ENCODE measurements at places on chromosomes 7 and 10.

DNA sequence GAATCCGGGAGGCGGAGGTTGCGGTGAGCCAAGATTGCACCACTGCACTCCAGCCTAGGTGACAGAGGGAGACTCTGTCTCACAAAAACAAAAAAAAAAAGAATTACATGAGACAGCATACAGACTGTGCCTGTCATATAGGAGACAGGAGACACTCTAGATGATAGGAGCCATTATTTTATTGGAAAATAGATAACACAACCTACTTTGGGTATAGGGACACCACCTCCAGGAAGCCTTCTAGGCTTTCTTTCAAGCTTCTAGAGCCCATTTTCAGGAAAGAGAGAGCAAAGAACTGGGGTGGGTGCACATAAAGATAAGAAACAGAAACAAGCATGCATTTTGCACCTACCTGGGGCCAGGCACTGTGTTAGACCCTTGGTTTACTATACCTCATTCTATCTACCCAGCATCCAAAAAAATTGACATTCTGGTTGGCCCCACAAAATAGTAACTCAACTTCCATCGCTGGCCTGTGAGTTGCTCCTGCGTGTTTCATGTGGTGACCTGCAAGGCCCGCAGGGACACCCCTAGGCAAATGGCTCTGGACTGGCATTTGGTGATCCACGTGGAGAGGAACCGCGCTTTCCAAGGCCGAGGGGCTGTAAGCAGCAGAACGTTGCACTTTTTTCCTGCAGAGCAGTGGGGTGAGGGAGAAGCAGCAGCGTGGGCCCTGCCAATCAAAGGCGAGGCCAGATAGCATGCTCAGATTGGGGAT lies 57.1 kb upstream of the CACUL1 start:
- no peak for DNase-seq

- no peak for DNase-seq
Observed at GRCh38 chr10:93067443-93068365, 6.0 kb upstream of the CYP26A1 start.

DNA sequence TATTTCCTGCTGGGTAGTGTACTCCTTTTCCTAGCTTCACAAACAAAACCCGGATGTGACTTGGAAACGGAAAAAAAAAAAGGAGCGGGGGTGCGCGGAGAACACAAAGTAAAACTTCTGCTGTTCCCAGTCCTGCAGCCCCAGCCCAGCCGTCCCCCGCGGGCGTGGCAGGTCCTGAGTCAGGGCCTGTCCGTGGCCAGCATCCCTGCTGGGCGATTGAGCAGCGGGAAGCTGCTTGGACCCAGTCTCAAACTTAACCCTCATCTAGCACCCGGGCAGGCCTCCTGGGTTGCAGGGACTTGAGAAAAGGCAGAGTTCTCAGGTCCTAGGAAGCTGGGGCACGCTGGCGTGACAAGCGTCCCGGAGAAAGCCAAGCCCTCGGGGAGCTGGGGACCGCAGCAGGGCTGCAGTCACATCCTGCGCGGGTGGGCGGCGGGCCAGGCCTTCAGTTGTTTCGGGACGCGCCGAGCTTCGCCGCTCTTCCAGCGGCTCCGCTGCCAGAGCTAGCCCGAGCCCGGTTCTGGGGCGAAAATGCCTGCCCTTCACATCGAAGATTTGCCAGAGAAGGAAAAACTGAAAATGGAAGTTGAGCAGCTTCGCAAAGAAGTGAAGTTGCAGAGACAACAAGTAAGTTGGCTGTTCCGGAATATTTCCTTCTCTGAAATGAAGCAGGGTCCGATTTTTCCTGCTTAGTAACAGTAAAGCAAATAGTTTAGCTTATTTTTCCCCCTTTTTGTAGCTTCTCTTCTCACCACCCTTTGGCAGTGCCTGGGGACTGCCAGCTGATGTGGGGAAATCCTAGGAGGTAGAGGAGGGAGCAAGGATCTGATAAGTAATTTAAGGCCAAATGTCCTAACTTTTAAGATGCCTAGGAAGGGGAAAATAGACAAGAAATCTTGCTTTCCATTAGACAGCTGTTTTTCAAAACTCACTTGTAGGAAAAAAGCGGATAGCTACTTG lies at the start of gene GNG11:
GNG11 (plus strand) TSS at position 129 of the 960 bp plus-strand sequence; CDS start at position 532, 403 bp downstream.
- DNase-seq: no peak

GRCh38 chr7:36487756-36488336 lies 98.2 kb downstream of the ANLN start:
- no peak for DNase-seq

- no peak for DNase-seq
Observed at GRCh38 chr7:21941611-21942141, 4.0 kb downstream of the CDCA7L start.

GRCh38 chr10:76621886-76622620 lies 1015.6 kb downstream of the KCNMA1 start:
- no peak for DNase-seq

DNA sequence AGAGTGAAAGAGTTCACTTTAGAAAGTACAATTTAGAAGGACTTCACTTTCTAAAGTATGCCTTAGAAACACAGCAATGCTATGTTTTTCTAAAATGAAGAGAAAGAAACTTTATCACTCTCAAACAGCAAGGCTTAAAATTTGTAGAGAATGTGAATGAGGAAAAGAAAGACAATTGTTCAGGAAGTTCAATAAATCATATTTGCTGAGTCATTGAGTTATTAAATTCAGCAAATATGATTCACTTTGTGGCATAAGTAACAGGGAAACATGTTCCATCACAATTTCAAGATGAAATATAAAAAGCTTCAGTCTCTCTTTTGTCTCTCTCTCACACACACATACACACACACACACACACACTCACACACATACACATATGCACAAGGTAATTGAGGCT lies 187.9 kb downstream of the PCDH15 start:
- DNase-seq: no peak

GRCh38 chr10:90999512-91000172 lies 78.8 kb upstream of the ANKRD1 start:
- DNase-seq: no peak

- no peak for DNase-seq
Observed at GRCh38 chr7:32648408-32649156, 153.3 kb downstream of the AVL9 start.

DNA sequence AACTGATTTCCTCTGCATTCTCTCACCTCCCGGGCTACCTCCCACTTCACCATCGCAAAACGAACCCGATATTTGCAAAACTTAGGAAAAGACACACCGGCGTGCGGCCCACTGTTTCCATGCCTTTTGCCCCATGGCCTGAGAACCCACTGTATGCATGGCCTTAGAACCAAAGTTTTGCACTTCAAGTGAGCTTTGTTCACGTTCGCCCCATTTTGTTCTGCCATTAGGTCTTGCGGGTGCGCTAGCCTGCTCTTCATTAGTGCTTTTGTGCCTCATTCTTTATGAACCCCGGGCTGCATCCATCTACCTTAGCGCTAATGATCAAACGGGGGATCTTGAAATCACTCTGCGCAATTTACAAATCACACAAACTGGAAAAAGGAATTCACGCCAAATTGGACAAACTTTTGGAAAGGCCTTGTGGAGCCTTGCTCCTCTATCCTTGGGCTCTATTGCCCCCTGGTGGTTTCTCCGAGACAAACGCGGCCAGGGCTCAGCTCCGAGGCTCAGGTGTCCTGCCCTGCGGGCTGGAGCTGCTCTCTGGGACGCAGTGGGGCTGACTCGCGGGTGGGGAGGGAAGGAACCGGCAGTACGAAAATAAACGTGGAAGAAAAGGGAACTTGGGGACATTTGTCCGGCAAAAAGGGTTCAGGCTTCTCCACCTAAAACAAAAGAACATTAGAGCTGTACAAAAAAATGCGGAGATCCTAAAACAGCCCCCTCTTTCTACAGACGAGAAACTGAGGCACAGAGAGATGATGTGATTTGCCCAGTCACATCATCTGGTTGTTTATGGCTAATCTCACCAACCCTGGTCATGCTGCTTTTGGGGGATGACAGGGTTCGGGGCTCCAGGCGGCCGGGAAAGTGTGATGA lies 300.4 kb upstream of the NFE2L3 start:
- DNase-seq: no peak

DNA sequence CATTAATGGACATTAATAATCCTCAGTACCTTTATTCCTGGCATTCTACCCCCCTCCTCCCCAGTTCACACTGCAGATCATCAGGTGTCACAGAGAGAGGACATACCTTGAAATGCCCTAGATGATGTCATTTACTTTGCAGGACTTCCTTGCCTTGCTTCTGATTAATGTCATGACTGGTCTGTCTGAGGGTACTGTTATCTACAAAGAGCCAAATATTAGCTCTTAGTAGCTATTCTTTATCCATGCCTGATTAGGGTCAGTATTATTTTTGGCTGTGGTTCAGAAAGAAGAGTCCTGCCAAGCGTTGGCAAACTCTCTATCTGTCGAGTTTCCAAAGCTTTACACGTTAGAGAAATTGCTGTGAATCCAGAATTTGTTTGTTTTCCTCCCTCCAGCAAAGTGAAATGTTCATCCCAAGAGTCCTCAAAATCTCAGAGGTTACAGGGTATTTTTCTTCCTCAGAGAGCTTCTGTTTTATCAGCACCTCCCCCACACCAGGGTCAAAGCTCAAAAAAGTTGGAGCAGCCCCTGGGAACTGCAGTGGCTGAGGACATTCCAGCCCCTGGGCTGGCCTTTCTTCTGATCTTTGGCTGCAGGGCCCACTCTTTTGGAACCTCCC lies 12.6 kb downstream of the SCD start:
- DNase-seq: no peak

GRCh38 chr7:50661345-50662040 lies 96.3 kb upstream of the DDC start:
- DNase-seq: no peak

DNA sequence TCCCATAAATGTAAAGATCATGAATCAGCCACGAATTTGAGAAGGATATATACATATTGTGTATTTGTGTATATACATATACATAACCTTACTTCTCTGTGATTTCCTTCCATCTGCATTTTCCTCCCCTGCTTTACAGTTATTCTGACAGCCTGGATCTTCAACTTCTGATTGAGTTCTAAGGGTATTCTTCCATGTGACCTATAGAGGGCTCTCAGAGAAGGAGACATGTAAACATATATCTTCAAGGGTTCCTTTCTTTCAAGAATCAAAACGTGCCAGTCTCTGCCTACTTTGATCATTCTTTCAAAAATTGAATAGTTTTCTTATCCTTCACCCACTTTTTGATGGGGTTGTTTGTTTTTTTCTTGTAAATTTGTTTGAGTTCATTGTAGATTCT lies 453.7 kb upstream of the POT1 start:
- no peak for DNase-seq

DNA sequence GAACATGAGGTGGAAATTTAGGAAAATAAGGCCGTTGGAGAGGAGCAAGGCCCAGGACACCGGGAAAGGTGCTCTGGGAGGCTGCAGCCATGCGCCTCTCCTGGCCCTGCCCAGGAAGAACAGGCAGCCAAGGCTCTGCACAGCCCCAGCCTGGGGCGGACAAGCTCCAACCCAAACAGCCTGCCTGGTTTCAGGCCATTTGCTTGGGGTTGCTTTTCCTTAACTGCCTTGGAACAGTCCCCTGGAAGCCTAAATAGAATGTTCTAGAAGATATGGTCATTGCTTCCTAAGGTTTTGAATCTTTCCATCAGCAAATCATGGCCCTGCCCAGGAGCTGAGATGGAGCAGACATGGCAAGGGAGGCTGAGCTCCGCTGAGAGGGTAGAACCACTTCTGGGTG lies 11.0 kb downstream of the VSTM4 start:
- DNase-seq: no peak

GRCh38 chr7:131948434-131949053 lies 392.1 kb upstream of the PODXL start:
- DNase-seq: no peak

DNA sequence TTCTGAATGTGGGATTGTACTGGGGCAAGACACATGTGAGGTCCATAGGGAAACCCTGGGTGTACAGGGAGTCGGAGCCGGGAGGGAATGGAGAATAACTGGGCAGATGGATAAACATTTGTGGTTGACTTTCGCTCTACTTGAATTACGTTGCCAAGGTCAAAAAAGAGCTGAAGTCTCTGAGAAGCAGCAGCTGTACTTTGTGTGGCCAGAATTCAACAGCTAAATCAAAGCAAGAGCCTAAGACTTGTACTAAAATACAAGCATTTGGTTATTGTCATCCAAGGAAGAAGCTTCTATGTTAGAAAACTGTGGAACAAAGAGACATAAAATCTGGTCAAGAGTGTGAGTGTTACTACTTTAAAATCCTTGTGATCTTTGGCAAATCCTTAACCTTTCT lies 457.2 kb downstream of the ARL4A start:
- no peak for DNase-seq

- no peak for DNase-seq
Observed at GRCh38 chr7:157355784-157356511, 19.1 kb downstream of the DNAJB6 start.

- DNase-seq: no peak
Observed at GRCh38 chr7:149732611-149733010, 40.8 kb downstream of the ZNF467 start.

DNA sequence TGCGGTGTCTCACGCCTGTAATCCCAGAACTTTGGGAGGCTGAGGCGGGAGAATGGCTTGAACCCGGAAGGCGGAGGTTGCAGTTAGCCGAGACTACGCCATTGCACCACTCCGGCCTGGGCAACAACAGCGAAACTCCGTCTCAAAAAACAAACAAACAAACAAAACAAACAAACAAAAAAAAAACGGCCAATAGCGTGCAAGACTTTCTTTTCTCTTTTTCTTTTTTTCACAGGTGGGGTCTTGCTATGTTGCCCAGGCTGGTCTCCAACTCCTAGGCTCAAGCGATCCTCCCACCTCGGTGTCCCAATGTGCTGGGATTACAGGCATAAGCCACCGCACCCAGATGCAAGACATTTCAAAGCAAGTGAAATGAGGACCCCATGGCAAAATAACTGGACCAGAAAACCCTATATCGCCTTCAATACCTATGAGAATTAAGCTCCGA lies 1.6 kb downstream of the PSAP start:
- DNase-seq: no peak

DNA sequence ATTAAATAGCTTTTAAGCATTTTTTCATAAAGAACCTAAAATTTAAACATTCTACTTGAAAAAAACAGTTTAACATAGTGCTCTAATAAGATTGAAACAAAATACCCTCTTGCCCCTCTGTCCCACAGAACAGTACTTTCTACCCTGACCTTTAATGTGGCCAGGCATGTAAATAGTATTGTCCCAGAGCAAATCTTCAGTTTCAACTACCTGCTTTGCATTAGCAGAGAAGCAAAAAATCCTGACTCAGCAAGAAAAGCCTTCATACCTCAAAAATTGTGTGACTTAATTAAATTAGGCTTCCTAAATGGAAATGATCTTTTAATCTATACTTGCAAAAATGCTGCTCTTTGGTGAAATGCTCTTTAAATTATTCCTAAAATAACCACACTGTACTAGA lies 237.4 kb upstream of the AOAH start:
- DNase-seq: no peak

GRCh38 chr7:55242613-55243012 lies 122.5 kb upstream of the LANCL2 start:
- no peak for DNase-seq

GRCh38 chr7:55377162-55377817 lies 12.2 kb downstream of the LANCL2 start:
- DNase-seq: no peak

DNA sequence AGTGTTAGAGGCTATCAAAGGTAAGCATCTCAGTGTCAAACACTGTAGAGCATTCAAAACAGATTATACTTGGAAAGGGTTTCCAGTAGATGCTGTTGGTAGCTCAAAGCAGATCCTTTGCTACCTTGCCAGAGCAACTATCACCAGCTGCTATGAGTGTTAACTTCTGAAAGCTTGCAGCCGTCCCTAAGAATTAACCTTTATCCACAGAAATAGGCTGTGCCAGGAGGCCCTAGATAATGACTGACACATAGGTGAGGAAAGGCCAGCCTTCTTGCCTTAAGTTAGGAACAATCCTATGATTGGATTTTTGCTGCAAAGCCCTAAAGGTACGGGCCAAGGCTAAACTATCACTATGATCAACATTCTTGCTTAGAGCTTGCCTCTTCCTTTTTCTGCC lies 263.2 kb downstream of the DGKB start:
- DNase-seq: no peak
